ENCODE measurements at places on chromosomes 11 and 22. TPM values are rescaled to one million over a fixed set of nuclear protein-coding genes. Genes with fewer than 3 reads are reported as not detected.

HTATIP2 gene
- total RNA-seq: 198 TPM

PACS1 gene
- 83.0 TPM for total RNA-seq

PRODH gene
- total RNA-seq: 1.4 TPM

KMT5B gene
- total RNA-seq: 23.4 TPM

TH gene
- total RNA-seq: not detected

FOXR1 gene
- not detected for total RNA-seq

ADM gene
- total RNA-seq: 104 TPM

PIK3C2A gene
- total RNA-seq: 16.0 TPM

SORL1 gene
- 1.4 TPM for total RNA-seq

TSPAN18 gene
- total RNA-seq: 2.3 TPM

XKR3 gene
- not detected for total RNA-seq

PAX6 gene
- 1.6 TPM for total RNA-seq

BRSK2 gene
- total RNA-seq: 6.3 TPM

PHLDA2 gene
- total RNA-seq: 113 TPM

MPPED1 gene
- total RNA-seq: not detected

PANX2 gene
- 6.5 TPM for total RNA-seq

RCOR2 gene
- 1.1 TPM for total RNA-seq

GLB1L2 gene
- total RNA-seq: 2.2 TPM

GLYATL2 gene
- not detected for total RNA-seq

MAP6 gene
- total RNA-seq: 1.9 TPM

SPI1 gene
- total RNA-seq: not detected

MS4A3 gene
- not detected for total RNA-seq

MUC2 gene
- 0.21 TPM for total RNA-seq

AQP11 gene
- 1.7 TPM for total RNA-seq

TRIM29 gene
- 19.4 TPM for total RNA-seq

SOX6 gene
- not detected for total RNA-seq

SLC43A3 gene
- total RNA-seq: 0.52 TPM

MPPED2 gene
- not detected for total RNA-seq

MS4A4A gene
- total RNA-seq: not detected

BTG4 gene
- not detected for total RNA-seq

APOL5 gene
- not detected for total RNA-seq

TSKU gene
- total RNA-seq: 152 TPM

UBQLNL gene
- total RNA-seq: not detected

MMP13 gene
- total RNA-seq: not detected

RAG2 gene
- total RNA-seq: not detected

SPON1 gene
- not detected for total RNA-seq

LMNTD2 gene
- total RNA-seq: 2.7 TPM

GRK3 gene
- 3.1 TPM for total RNA-seq

C11orf87 gene
- not detected for total RNA-seq

SLC25A18 gene
- total RNA-seq: 0.45 TPM

KRTAP5-7 gene
- total RNA-seq: not detected

FGF3 gene
- not detected for total RNA-seq

DDX25 gene
- total RNA-seq: not detected

ANKK1 gene
- total RNA-seq: not detected

TSSK2 gene
- total RNA-seq: not detected

CFAP300 gene
- total RNA-seq: 5.4 TPM

OR51B5 gene
- 0.13 TPM for total RNA-seq

C11orf16 gene
- total RNA-seq: not detected

OR2D2 gene
- total RNA-seq: not detected

MPZL3 gene
- 0.36 TPM for total RNA-seq

SFI1 gene
- 9.3 TPM for total RNA-seq

EML3 gene
- total RNA-seq: 18.3 TPM

GAL gene
- total RNA-seq: 18.4 TPM

PYGM gene
- 0.13 TPM for total RNA-seq

OR51B4 gene
- not detected for total RNA-seq

ARHGAP42 gene
- 4.3 TPM for total RNA-seq

OR51E1 gene
- not detected for total RNA-seq

UCP3 gene
- total RNA-seq: 1.3 TPM

Data from A549 treated with Mapracorat at 1 μM for 4 hours (cell line).